HTR-8/SVneo (cell line): ENCODE measurements at places on chromosomes 2 and 18.

DNA sequence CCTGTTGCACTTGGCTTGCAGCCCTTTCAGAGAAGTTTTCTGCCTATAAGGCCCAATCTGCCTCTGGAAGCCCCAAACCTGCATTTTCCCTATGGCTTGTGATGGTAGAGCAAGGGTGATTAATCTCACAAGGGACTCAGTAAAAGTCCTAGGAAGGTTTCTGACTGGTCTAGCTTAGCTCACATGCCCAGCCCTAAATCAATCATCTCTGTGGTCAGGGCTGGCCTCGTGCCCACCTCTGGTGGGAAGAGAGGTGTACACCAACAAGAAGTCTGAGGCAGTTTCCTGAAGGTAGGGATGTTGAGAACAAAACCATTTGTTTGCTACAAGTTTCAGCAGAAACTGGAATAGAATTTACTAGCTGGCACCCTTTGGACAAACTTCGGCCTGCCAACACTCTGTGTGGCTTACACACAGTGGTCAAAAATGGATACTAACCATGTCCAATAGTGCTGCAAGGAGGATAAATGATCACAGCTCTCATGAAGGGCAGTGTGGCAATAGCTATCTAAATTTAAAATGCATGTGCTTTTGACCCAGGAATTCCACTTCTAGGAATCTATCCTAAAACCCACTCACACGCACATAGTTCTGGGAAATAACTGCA, 96.4 kb downstream of the EN1 start:
- no peak for DNase-seq

GRCh38 chr2:57160976-57161375, 885.6 kb upstream of the VRK2 start:
- DNase-seq: no peak

- no peak for DNase-seq
Measured at GRCh38 chr2:29397039-29397438, 281.8 kb downstream of the CLIP4 start.

DNA sequence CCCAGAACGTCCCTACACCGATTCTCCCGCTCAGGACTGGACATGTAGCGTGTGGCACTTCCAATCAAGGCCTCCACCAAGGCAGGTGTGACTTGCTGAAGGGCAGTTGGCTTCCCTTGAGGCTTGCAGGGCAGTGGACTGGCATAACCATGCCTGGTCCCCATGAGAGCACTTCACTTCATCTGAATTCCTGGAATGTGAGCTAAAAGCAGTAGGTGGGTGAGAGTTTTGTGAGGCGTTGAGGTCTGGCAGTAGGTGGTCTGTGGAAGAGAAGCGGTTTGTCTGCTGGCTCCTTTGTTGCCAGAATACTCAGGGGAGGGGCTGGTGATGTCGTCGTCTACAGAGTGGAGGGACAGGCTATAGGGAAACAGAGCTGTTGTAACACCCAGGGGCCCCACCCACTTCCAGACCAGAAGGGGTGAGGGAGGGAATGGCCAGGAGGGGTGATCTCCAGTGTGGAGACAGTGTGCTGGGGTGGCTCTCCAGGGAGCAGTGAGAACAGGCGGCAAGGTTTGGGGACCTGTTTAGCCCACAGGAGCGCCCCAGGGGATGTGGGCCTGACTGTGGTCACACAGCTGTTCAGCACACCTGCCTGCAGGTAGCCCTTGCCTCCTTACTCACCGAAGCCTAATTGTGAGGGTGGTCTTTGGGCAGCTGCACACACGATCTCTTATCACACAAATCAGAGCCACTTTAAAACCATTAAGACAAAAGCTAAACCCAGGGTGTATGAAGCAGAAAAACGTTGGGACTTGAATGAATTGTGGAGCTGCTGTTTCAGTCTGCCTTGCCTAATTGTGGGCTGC, 21.5 kb upstream of the ALKAL2 start:
- DNase-seq: no peak

- no peak for DNase-seq
Measured at GRCh38 chr2:204591225-204591624, 46.0 kb downstream of the PARD3B start.

DNA sequence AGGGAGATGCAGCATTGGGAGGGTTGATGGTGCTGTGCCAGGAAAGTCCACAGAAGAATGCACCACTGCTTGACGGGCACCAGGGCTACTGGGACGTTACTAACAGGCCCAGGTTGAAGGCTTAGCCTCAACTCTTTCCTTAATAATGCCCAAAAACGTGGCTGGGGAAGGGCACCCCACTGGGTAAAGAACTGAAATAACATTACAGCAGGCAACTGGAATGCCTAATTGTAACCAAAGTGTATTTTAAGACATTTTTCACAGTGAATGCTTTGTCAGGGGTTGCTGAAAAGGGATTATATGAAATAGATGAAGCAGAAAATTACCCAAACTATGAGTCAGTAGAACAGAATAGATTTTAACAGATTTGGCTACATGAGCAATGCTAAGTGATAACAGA, 191.3 kb downstream of the CMPK2 start:
- no peak for DNase-seq

GRCh38 chr18:46332286-46332801, 228.2 kb downstream of the HAUS1 start:
- no peak for DNase-seq

GRCh38 chr2:170455617-170456426, 259.3 kb upstream of the SP5 start:
- no peak for DNase-seq

GRCh38 chr2:150468350-150468960, 19.0 kb downstream of the RND3 start:
- no peak for DNase-seq

- DNase-seq: no peak
Measured at GRCh38 chr2:201021914-201022313, 49.6 kb downstream of the HYCC2 start.

GRCh38 chr2:149954981-149955600, 367.5 kb upstream of the MMADHC start:
- DNase-seq: no peak

GRCh38 chr18:11323359-11323819, 174.0 kb upstream of the PIEZO2 start:
- no peak for DNase-seq

GRCh38 chr18:48676346-48676745, 137.5 kb downstream of the CTIF start:
- DNase-seq: no peak

- DNase-seq: no peak
Measured at GRCh38 chr2:48715042-48715899, 40.3 kb downstream of the LHCGR start.

- no peak for DNase-seq
Measured at GRCh38 chr2:219844401-219845091, 217.1 kb downstream of the SLC4A3 start.

GRCh38 chr2:88187927-88188326, 17.8 kb downstream of the THNSL2 start:
- no peak for DNase-seq

DNA sequence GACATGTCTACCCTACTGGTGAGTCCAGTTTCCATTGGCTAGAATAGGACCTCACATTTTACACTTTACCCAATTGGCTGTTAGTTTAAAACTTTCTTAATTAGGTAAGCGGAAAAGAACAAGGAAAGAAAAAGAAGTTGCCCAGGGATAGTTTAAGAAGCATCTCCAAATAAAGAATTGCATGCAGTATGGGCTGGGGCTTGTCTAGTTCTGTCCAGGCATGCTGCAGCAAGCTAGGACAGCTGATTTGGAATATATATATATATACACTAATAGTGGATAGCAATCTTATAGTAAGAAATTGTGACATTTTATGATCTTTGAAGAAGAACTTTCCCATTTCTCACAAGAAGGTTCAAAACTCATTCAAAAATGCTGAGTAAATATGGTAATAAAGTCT, 90.0 kb upstream of the ERBB4 start:
- DNase-seq: no peak

- no peak for DNase-seq
Measured at GRCh38 chr2:112621790-112622527, 23.8 kb upstream of the SLC20A1 start.

DNA sequence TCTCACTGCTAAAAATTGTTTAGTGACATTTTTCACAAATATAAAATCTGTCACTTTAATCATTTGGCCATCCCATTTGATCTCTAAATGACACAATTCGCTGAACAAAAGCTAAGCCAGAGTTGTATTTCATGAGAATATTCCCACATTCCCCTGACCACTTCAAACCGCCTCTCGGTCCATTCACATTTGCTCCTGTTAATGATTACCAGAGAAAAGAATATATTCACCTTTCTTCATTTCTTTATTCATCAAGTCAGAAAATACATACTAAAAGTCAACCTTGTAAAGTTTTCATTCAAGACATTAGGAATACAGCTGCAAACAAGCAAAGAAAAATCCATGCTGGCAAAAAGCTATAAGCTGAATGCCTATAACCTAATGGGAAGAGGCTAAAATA, 225.5 kb downstream of the DOK6 start:
- DNase-seq: no peak

GRCh38 chr2:28089486-28089885, 199.0 kb downstream of the BABAM2 start:
- DNase-seq: no peak

DNA sequence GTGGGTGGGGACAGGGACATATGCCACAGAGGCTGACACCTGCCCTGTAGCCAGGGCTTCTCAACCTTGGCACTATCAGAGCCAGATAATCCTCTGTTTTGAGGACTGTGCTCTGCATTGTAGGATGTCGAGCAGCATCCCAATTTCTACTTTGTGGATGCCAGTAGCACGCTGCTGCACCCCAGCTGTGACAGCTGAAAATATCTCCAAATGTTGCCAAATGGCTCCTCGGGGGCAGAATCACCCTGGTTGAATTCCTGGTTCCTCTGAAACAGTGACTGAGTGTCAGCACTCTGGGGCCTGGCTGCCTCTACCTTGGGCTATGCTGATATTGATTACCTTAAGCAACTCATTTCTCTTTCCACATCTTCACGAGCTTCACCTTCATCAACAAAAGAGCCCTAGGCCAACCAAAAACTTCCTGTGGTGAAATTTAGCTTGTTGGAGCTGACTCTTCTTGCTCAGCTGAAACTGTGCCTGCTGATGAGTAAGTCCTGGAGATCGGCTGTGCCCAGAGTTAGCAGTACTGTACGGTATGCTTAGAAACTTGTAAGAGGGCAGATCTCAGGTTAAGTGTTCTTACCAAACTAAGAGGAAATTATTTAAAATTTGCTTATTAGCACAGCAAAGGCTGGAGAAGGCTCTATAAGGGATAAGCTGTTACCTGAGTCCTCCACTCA, 138.1 kb downstream of the SEPTIN10 start:
- DNase-seq: no peak

GRCh38 chr2:189076572-189076971, 102.4 kb downstream of the COL3A1 start:
- peak; percentile 26 for DNase-seq

DNA sequence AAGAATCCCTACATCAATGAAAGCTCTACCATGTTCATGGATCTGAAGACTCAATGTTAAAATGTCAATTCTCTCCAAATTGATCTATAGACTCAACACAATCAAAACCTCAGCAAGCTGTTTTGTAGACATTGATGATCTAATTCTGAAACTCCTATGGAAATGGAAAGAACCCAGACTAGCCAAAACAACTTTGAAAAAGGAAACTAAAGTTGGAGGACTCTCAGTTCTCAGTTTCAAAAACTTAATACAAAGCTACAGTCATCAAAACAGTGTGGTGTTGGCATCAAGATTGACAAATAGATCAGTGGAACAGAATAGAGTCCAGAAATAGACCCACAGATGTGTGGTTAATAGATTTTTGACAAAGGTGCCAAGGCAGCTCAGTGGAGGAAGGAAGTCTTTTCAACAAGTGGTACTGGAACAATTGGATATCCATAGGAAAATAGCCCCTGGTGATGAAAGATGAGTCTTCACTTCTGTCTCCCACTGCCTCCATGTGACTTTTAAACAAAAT, 30.4 kb downstream of the LBH start:
- no peak for DNase-seq

DNA sequence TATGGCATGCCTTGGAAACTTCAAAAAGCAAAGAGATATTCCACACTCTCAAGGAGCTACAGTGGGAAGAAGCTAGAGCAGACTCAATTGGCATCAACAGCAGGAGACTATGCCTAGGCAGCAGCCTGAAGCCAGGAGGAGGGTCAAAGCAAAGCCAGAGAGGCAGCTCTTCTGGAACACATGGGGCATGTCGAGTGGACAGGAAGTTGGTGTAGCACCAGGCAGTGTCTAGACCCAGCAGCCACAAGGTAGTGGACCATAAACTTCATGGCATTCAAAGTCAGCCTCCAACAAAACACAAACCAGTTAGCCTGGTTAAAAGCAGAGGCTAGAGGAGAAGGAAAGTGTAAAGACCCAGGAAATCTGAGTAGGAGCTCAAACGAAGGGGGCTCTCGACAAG, 311.2 kb upstream of the PKDCC start:
- no peak for DNase-seq

GRCh38 chr2:74806920-74807319, 27.0 kb upstream of the HK2 start:
- DNase-seq: no peak

DNA sequence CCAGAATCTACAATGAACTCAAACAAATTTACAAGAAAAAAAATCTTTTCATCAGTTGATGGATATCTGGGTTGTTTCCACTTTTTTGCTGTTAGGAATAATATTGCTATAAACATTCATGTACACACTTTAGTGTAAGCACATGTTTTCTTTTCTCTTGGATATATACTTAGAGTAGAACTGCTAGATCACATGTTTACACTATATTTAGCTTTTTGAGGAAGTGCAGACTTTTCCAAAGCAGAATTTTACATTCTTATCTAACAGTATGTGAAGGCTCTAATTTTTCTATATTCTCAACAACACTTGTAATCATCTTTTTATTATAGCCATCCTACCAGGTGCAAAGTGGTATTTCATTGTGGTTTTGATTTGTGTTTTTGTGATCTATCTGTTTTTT, 103.6 kb upstream of the RMP24 start:
- DNase-seq: no peak

DNA sequence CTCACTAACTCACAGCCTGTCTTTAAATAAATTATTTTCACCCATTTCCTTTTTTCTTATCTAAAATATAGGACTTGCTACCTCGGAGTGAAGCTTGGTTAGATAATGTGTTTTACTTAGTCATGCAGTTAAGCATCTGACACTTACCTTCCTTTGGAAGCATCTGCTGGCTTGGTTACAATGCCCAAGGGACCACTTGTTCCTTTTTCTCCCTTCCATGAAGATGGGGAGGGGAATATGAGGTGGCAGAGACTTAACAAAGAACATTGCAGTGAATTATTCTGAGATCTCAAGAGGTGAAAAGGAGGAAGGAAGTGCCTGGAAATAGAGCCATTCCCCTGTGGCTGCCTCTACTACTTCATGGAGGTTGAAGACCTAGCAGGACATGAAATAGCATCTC, 145.4 kb upstream of the FOSL2 start:
- DNase-seq: no peak
